ENCODE measurements at places on chromosomes 16 and 17.

- DNase-seq: no peak
These were observed 160.0 kb downstream of the TMEM132E start for GRCh38 chr17:34739386-34739785.

DNA sequence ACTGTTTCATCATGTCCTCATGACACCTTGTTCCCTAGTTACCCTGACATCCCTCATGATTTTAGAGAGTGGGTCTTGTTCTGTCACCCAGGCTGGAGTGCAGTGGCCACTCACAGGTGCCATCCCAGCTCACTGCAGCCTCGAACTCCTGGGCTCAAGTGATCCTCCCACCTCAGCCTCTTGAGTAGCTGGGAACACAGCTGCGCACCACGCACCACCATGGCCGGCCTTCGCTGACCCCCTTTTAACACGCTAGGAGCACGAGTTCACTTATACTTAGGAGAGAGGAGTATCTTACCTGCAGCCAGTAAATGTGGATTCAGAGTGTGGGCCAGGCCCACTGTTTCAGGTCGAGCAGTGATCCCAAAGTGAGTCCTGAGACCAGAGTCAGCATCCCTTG, 21.4 kb downstream of the NT5M start:
- DNase-seq: no peak

DNA sequence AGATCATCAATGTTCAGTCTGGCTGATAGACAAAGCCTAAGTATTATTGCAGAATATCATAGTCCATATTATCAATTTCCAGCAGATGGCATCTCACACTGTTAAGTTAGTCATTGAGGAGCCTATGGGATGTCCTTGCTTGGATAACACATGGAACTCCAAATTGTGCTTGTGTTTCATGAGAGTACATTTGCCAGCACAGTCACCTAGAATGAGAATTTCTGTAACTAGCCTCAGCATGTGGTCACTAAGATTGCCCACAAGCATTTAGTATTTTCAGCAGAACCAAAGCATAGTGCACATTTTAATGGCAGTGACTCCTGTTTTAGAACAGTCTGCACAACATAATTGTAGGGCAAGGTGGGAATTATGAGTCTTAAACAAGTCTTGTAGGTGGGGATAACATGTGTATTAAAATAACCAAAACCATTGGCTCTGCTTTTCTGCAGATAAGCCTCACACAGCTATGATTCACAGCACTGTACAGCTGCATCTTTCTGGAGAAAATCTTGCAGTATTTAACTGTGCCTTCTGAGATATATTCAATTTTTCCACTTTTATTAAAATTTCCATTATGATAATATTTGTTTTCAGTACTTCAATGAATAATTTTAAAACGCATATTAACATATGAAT, 882.8 kb upstream of the SOX9 start:
- DNase-seq: no peak

- no peak for DNase-seq
These were observed 2.3 kb downstream of the PIEZO1 start for GRCh38 chr16:88782454-88783390.

DNA sequence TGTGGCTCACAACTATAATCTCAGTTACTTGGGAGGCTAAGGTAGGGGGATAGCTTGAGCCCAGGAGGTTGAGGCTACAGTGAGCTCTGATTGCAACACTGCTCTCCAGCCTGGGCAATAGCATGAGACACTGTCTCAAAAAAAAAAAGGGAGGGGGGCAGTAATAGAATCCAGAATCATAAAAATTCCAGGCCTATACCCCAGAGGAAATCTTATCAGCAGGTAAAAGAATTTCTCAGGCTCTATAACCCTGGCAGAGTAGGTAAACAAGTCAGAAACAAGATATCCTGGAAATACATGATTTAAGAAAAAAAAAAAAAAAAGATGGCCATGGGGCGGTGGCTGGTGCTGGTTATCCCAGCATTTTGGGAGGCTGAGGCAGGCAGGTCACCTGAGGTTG, 12.9 kb downstream of the SPAG9 start:
- peak; percentile 22 for DNase-seq

DNA sequence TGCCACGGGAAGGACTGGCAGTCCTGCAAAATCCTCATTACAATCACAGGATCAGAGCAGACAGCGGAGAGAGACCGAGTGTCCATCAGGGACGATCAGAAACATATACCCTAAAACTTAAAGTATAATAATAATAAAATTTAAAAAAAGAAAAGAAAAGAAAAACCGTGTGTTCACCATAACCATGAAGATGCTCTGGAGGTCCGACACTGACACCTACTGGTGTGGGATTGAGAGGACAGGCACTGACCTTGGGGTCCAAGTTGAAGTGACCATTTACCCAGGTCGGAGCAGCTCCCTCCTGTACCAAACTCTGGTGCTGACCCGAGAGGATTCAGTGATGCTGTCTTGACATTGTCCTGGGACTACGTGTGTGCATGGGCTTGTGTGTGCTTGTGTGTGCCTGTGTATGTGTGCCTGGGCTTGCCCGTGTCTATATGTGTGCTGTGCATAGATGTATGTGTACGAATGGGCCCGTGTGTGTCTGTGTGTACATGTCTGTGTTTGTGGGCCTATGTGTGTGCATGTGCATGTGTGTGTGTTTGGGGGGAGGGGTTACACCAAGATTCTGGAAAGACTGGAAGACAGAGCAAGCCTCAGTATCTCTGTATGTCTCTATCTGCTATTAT, 10.0 kb upstream of the CD300LD start:
- peak; percentile 26 for DNase-seq

DNA sequence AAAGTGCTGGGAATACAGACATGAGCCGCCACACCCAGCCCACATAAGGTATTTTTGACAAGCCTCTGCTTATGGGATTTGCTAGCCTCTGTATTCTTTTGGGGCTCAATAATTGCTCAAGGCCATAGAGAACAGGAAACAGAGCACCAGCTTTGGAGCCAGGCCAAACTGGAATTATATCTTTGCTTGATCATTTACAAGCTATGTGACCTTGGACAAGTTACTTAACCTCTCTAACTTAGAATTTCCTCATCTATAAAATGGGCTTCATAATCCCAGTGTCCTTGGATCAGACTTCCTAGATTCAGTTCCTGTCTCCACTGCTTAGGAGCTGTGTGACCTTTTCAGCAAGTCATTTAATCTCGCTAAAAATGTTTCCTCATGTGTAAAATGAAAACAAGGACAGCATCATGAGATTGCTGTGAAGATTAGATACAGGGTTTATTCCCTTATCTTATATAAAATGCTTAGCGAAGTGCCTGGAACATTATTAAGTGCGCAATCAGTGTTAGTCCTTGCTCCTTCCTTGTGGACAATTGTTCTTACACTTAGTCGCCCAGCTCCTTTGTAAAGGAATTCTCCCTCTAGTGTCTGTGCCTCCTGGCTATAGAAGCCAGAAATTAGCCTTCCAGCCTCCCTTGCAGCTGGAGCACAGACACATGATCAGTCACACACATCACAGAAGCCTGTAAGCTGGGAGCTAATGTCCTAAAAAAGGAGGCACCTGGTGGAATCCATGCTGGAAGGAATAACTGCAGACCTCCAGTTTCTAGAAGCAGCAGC, 16.6 kb downstream of the KRT9 start:
- no peak for DNase-seq

GRCh38 chr16:76749780-76750375, 441.1 kb upstream of the MON1B start:
- DNase-seq: no peak

DNA sequence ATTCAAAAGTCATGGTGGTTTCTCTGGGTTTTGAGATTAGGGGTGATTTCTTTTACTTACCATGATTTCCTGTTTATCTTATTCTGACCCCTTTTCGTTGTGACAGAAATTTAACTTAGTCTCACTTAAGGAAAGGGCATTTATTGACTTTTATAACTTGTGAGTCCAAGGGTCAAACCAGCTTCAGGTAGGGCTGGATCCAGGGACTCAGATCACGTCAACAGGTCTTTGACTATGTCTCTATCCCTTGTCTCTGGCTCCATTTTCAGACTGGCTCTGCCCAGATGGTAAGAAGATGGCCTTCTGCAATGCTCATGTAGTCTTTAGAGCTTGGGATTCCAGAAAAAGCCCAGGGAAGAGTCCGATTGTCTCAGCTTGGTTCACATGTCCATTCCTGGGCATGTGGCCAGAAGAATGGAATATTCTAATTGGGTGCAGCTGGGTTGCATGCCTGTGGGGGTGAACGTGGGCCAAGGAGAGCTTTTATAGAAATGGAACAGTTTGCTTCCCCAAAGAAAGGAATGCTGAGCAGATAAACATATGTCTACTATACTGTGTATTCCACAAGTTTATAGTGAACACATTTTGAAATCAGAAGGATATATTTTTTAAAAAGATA, 13.4 kb downstream of the USP43 start:
- DNase-seq: no peak

DNA sequence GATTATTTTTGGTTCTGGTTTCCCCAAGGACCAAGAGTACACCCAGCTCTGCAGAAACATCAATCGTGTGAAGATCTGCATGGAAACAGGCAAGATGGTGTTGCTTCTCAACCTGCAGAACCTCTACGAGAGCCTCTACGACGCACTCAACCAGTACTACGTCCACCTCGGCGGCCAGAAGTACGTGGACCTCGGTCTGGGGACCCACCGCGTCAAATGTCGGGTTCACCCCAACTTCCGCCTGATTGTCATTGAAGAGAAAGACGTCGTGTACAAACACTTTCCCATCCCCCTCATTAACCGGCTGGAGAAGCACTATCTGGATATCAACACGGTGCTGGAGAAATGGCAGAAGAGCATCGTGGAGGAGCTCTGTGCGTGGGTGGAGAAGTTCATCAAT, 67.4 kb upstream of the ENDOV start:
- no peak for DNase-seq

DNA sequence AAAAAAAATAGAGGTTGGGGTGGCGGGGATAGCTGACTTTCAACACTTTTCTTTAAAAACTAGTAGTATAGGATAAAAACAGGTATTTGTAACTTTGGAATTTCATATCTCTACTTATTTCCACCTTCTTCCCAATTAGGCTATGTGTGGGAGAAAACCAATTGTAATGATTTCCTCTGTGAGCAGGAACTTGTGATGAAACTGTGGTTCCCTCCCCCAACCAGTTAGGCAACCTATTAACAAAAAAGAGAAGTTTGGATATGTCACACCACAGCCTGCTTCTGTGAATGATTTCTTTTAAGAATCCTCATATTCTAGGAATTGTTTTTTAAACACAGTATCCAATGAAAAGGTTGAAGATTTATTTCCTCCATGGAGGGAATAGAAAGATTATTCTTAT, 1.9 kb downstream of the IGSF6 start:
- no peak for DNase-seq

DNA sequence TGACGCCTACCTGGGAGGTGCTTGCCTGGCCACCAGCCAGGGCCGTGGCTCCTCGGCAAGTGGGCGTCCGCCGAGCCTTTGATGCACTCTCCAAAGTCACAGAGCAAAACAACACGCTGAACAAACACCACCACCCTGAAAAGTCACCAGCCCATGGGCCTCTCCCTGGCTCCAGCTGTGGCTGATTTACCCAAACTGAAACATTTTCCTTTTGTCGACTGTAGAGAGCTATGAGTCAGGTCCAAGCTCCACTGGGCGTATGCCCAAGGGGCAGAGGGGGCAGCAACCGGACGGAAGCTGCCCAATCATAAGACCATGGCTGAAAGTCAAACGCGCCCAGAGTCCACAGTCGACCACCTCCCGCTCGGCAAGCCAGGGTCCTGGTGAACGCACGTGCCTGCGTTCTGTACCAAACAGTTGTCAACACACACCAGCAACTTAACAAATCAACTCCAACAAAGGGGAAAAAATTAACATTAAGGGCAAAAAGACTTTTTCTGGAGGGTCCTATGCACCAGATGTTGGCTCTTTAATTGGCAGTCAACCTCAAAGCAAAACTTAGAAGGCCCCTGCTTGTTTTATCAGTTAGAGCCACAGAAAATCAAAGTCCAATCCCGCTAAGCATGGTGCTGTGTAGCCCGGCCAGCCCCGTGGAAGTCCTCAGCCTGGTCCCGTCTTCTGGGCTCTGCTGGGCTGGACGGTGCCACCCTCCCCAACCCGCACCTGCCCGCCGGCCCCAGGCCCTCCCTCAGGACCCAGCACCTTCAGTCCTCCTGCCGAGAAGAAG, 47.3 kb downstream of the TBC1D16 start:
- DNase-seq: peak; percentile 43

DNA sequence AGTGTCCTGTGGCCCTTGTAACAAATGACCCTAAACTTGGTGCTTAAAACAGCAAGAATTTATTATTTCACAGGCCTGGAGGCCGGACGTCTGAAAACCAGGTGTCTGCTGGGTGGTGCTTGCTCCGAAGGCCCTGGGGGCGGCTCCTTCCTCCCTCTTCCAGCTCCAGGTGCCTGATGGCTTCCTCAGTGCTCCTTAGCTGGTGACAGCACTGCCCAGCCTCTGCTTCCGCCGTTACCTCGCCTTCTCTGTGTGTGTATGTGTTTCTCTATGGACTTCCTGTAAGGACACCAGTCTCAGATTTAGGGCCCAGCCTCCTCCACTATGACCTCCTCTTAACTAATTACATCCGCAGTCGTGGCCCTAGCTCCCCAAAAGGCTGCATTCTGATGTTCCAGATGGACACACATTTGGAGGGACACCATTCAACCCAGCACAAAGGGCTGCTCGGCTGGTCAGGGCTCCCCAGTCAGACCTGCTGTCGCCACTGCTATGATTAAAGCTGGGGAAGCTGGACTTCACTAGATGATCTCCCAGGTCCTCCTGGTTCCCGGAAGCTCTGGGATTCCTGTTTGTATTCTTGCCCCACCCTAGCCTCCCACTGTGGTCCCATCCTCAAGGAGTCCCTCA, 172.8 kb downstream of the IRF8 start:
- DNase-seq: no peak

- DNase-seq: peak; percentile 44
These were observed 5.0 kb downstream of the DEXI start for GRCh38 chr16:10937068-10937859.

GRCh38 chr17:50638606-50638965, 3.9 kb downstream of the ABCC3 start:
- peak; percentile 60 for DNase-seq

DNA sequence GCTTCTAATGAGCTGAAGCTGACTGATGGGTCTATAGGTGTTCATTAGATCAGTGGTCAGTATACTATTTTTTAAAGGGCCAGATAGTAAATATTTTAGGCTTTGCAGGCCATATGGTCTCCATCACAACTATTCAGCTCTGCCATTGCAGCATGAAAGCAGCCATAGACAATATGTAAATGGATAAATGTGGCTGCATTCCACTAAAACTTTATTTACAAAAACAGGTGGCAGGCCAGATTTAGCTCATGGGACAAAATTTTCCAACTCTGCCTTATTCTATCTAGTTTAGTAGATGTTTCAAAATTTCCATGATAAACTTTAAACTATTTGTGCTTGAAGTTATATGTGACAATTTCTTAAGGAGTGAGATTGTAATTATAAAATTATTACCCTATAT, 339.3 kb downstream of the ABCC12 start:
- no peak for DNase-seq

DNA sequence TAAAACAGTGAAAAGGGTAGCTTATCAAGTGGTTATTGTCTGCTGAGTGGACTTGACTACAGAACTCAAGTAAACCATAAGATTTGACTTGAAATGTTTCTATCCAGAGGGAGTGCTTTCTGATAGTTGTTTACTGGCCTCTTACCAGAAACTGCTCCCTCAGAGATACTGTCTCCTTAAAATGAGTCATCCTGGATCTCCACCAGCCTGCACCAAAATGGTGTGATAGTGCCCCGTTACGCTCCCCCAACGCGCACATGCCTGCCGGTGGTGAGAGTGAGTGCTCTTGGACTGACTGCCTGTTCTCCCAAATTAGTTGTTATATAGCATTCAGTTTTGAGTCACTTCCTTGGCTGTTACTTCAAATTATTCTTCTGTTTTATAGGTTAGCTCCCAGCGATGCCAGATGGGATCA, 22.9 kb downstream of the PRCD start:
- DNase-seq: no peak

- DNase-seq: no peak
These were observed 35.8 kb upstream of the LGALS9 start for GRCh38 chr17:27595208-27595607.
